ENCODE measurements at places on chromosomes 3 and 15.

- DNase-seq: no peak
Measured at GRCh38 chr3:128367761-128368160, 98.9 kb downstream of the DNAJB8 start.

GRCh38 chr15:74815961-74816360 is 3.3 kb downstream of the LMAN1L start:
- DNase-seq: no peak

GRCh38 chr15:100818927-100819326 is 60.7 kb upstream of the ALDH1A3 start:
- no peak for DNase-seq

- no peak for DNase-seq
Measured at GRCh38 chr3:98809557-98809956, 46.4 kb downstream of the ST3GAL6 start.

GRCh38 chr15:53548236-53548635 is 211.2 kb downstream of the WDR72 start:
- no peak for DNase-seq
